ENCODE measurements at places on chromosomes 1 and 21.

- no peak for DNase-seq
These were observed 110.3 kb downstream of the ZNF281 start for GRCh38 chr1:200299571-200299970.

DNA sequence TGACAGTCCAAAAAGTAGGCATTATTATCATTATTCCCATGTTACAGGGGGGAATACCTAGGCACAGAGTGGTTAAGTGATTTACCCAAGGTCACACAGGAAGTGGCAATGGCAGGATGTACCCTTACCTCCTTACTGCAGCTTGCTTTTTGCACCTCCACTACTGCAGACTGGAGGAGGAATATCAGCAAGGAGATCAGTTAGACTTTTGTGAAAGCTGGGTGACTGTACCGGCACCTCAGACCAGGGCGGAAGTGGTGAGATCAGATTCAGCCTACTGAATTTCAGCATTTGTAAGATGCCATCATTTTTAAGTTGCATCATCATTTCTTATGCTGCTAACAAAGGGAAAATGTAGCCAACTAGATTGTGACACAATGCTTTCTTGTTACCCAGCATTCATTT lies 4.5 kb downstream of the ADARB1 start:
- DNase-seq, result peak; percentile 52

GRCh38 chr1:221851336-221851735 lies 109.4 kb upstream of the DUSP10 start:
- no peak for DNase-seq

DNA sequence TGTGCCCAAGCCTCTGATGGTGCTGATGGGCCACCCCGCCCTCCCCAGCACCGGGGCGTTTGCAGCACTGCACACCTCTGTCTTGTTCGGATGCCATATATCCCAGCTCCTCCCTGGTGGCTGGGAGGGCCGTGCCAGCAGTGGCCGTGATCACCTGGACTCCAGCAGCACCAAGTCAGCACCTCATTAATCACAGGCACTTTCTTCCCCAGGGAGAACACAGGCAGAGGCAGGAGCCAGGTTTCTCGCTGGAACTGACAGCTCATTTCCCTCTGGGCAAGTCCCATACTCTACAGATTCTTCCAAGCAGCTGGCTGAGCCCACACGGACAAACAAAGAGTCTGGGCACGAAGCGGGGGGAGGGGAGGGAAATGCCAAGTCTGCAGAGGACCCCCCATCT lies 141.7 kb upstream of the EDN2 start:
- no peak for DNase-seq

- no peak for DNase-seq
These were observed 38.7 kb downstream of the CNN3 start for GRCh38 chr1:94888201-94888600.

DNA sequence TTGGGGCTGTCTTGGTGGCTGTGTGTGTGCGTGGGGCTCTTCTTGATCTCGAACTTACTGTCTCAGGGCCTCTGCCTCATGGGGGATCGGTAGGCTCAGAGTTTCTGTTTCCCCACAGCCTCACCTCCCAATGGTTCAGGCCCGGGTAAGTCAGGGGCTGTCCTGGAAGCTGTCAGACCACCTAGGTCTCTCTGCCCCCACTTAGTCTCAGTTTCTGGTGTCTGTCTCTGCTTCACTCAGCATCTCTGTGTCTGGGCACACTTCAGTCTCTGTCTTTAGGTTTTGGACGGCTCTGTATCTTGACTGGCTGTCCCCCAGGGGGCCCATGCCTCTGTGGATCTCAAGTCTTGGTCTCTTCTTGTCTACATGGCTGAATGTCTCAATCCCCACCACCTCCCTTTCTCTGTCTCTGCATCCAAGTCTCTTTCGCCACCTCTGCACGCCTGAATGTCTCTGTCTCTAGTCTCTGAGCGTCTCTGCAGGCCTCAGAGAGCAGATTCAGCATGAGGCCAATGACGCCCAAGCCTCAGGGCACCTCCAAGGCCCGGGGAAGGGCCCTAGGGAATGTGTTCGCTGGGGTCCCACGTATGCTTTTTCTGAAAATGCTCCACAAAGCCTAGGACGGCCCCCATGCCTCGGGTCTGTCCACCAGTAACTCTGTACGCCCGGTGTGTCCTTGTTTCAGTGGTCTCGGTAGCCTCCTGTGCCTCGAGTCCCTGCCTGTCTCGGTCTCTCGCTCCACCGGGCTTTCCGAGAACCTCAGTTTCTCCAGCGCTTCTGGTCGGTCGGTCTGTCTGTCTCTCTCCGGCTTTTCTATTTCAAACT lies 818 bp downstream of the FHL3 start:
- no peak for DNase-seq

- DNase-seq, result no peak
These were observed 3.5 kb upstream of the CLDN19 start for GRCh38 chr1:42743317-42744147.

- no peak for DNase-seq
These were observed 5.1 kb upstream of the ACTN2 start for GRCh38 chr1:236681219-236681618.

DNA sequence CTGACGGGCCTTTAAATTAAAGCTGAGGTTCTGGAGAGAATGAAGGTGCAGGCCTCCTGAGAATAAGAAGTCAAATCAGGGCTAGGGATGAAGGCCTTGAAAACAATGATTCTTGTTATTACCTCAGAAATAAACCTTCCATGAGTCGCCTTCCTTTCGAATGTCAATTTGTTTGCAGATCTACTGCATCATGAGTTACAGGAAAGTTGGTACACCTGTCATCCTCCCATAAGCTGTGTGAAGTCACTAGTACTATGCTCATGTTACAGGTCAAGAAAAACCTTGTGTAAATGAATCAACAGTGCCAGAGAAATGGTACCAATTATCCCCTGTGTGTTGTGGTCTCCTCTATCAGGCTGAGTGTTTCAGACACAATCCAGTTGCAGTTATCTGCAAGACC lies 281.2 kb upstream of the PLXNA2 start:
- no peak for DNase-seq

- no peak for DNase-seq
These were observed 249.1 kb upstream of the PROX1 start for GRCh38 chr1:213738658-213739057.

DNA sequence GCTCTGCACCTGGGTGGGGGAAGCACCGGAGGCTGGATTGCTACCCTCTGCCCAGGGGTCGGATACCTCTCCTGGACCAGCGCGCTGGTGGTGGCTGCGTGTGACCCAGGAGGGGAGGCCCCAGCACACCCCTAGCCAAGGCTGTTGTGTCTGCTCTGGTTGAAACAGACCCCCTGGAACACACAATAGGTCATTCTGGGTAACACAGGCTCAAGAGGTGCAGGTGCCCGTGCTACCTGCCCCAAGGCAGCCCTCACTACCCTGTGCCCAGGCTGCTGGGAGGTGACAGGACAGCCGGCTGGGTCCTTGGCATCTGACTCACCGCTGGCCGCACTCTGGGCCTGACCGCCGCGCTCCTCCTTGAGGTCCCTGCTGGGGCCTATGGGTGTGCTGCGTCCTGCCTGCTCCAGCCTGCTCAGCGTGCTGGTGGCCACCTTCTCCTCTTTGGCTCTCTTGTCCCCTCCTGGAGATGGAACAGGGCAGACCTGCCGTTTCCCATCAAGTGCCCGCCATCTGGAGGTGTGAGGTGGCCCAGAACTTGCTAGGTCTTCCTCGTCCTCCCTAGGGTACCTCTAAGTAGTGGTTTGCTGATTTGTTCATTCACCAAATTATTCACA lies 30.0 kb downstream of the ZBTB17 start:
- DNase-seq, result no peak

DNA sequence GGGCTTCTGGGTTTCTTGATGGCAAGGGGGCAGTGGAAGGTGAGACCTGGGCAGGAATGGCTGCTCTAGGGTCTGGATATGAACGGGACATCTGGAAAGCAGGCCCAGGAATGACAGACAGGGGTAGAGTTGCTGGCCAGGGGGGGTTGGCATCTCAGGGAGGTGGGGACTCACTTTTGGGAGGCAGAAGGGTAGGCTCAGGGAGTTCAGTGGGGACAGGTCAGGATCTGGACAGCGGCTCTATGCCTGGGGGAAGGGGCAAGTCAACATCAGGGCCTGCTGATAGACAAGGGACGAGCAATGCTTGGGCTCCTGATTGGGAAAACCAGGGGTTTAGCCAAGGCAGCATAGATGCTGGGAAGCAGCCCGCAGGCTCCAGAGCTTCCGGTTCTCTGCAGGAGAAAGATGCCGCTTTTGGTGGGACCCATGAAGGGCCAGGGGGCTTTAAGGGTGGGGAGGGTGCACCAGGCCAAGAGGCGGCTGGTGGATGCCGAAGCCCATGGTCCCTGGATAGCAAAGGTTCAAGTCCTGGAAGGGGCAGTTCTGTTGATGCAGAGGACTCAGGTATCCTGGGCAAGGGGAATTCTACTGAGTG lies 21.9 kb downstream of the IGFN1 start:
- no peak for DNase-seq

DNA sequence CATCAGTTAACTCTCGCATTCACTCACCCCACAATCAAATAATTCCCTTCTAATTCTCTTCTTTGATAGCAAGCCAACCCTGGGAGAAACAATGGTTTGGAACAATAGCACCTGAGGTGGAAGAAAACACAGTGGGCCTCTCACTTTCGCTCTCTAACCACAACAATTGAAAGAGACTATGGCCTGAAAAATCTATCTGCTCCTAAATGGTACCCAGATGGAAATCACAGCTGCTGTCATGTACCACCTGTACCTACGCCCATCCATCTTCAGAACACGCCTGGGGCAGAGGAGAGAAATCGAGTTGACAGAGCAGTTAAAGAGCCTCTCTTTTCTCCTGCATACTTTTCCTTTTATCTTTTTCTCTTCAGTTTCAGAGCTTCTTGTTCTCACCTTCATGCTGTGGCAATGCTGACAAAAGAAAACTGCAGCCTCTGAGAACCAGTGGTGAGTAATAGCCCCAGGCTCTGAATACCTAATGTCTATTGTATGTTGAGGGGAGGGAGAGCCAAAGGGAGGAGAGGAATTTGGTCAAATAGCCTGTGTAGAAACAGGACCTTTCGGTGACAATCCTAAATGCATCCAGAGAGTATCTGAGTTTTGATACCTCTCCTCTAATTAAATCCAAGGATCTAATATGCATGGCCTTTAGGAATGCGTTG lies 57.7 kb downstream of the ZC3H11B start:
- DNase-seq, result no peak

DNA sequence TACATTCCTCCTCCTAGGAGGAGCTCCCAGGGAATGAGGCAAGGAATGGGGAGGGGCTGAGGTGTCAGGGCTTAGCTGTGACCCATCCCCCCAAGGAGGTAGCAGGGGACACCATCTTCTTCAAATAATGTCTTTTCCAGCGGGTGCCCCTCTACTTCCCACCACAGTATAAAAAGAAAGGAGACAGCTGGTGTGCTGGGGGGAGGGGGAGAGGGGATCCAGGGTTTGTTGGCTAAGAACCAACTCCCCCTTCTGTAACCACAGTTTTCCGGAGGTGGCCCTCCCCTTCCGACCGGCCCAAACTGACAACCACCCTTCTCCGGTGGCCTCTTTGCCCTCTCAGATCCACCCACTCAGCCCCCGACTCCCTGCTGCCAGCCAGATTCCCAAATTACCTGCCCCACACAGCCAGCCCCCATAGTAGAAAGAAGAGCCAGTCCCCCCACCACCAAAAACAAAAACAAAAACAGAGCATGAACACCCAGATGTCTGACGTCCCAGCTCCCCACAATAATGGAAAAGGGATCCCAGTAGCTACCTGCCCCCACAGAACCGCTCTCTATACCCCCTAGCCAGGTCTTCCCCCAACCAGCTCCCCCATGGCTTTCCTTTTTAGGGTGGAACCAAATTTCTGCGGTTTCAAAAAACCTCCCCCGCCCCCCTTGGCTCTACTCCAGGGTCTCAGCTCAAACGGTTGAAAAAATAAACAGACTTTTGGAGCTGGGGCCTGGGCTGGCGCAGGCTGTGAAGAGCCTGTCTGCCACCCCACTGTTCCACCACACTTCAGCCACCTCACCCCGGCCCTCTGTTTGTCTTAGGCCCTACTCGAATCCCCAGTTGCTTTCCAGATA lies 2.1 kb downstream of the ARHGEF2 start:
- peak; percentile 52 for DNase-seq

DNA sequence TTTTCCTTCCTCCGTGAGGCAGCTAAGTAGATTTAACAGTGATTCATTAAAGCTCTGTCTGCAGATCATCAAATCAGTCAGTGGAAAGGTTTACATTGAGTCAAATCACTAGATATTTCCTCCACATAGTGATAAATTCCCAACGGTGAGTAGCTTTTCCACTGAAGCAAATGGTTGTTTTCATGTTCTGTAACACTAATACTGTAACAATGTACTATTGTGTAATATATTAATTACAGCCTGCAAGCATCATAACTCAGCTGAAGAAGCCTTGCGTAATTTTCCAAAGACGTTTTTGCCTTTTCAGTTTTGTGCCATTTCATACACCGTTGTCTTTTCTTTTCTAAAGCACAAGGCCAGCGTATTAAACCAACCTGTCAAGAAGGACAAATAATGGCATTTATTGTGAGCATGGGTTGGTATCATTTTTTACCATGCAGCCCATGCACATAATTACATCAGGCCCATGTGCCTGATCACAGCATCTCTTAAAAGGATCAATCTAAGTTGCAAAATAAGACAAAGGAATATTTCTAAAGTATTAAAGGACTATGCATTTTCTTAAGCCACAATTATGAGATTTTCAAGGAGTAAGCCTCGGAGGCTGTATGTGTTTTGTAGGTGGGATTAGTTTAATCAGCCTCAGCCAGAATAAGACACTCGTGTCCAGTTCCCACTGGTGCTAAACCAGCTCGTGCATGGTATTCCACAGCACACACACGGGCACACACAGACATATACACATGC lies 16.7 kb upstream of the PDE9A start:
- DNase-seq, result no peak

- DNase-seq, result no peak
These were observed 169.2 kb downstream of the AKT3 start for GRCh38 chr1:243680860-243681259.

GRCh38 chr1:178578541-178578940 lies 65.6 kb downstream of the TEX35 start:
- DNase-seq, result no peak

- no peak for DNase-seq
These were observed 3.1 kb upstream of the ELF3 start for GRCh38 chr1:202007304-202007703.

DNA sequence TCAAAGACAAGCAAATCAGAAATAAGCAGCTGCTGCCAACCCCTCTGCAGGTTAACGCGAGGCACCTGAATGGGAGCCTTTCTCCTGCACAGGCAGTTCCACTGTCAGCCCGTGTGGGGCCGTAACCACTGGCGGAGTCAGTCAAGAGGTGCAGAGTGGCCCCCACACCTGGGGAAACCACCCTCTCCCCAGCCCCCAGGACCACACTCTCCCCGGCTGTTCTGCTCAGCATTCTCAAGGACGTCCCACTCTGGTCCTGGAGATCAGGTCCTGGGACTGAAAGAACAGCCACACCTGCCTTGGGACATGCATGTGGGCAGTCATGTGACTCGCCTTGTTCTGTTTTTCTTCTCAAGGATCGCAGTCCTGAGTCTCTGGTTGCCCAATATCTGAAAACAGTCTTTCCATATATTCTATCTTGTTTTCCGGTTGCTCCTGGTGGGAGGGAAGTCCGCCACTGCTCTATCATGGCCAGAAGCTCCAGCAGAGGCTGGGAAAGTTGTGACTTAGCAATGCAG lies 252.5 kb downstream of the PTPRU start:
- DNase-seq, result no peak

Data from stimulated activated CD4-positive, alpha-beta T cell treated with anti-CD3 and anti-CD28 coated beads, Interleukin-12 subunit alpha, Interleukin-12 subunit beta, amount 100 ng/mL, for 4 hours (primary cell).